Naive thymus-derived CD8-positive, alpha-beta T cell (primary cell): ENCODE measurements at places on chromosomes 6 and 20. TPM values are rescaled to one million over a fixed set of nuclear protein-coding genes. Genes with fewer than 3 reads are reported as not detected.

ZNF391 gene
- total RNA-seq = 7.9 TPM

ACSS2 gene
- 27.2 TPM for total RNA-seq

PPT2 gene
- 22.6 TPM for total RNA-seq

DNA sequence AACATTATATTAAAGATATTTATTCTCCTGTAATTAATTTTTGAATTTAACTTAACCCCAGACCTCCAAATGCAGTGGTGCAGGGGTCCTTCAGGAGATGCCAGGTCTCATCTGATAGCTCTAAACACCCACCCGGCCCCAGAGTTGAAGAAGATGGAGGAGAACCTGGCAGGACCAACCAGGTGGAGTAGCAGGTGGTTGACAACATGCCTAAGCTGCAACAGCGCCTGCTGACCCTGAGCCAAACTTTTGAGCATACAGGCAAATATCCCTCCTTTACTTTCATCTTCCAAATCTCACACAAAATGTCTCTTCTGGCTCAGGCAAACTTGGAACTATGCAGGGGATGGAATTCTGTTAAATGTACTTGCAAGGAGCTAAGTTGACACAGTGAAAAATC is 145.3 kb upstream of the TCF21 start:
- H3K27me3 ChIP-seq = peaks cover 4% of the 10 kb centered on the region
- H3K36me3 ChIP-seq = no peaks in the 10 kb centered on the region
- H3K27ac ChIP-seq = no peak overlapping the region
- no peak overlapping the region for H3K4me3 ChIP-seq
- H3K4me1 ChIP-seq = no peaks in the 10 kb centered on the region
- DNase-seq = no peak

- no peak overlapping the region for H3K4me3 ChIP-seq
- peaks cover 7% of the 10 kb centered on the region for H3K4me1 ChIP-seq
- no peak overlapping the region for H3K27ac ChIP-seq
Observed at GRCh38 chr6:38193481-38194281, 374.2 kb downstream of the ZFAND3 start.

- no peaks in the 10 kb centered on the region for H3K27me3 ChIP-seq
- DNase-seq = no peak
- H3K4me3 ChIP-seq = peak overlapping the region; percentile 8
- H3K4me1 ChIP-seq = peaks cover 10% of the 10 kb centered on the region
- no peak overlapping the region for H3K27ac ChIP-seq
Observed at GRCh38 chr20:5844063-5844681, 94.0 kb downstream of the SHLD1 start.

- peak overlapping the region; percentile 81 for H3K4me3 ChIP-seq
- peak overlapping the region; percentile 82 for H3K27ac ChIP-seq
- DNase-seq = no peak
- H3K4me1 ChIP-seq = peaks cover 25% of the 10 kb centered on the region
- H3K27me3 ChIP-seq = no peaks in the 10 kb centered on the region
- H3K36me3 ChIP-seq = peaks cover 10% of the 10 kb centered on the region
Observed at GRCh38 chr6:131061041-131061750, 1.8 kb downstream of the EPB41L2 start.

DNA sequence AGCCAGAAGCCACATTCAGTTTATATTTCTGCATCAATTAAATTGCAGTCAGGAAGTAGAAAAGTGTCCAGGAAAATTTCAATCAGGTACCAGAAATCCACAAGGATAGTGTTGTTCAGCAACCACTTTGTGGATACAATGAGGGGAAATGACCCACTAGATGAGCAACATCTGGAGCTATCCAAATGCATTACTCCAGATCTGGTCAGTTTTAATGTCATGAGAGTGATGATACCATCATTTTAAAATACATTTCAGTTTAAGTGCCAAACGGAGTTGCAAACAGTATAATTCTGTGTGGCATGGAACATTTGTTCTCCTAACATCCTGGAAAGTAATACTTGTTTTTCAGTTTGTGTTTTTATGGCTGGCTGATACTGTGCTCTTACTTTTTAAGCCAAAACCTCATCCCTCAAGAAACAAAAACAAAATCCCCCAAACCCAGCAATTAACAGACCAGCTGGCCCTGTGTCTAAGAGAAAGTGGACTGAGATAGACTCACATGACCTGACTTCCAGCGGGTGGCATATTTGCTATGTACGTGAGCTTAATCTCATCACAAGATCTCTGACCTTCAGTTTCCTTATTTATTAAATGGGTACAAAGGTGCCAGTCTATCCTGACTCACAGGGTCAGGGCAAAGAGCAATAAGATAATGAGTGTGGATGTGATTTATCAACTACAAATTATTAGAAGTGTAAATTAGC is 58.8 kb upstream of the CNKSR3 start:
- H3K4me3 ChIP-seq = no peak overlapping the region
- no peak overlapping the region for H3K27ac ChIP-seq
- DNase-seq = no peak
- H3K36me3 ChIP-seq = no peaks in the 10 kb centered on the region
- peaks cover 12% of the 10 kb centered on the region for H3K27me3 ChIP-seq

GRCh38 chr6:45692021-45692420 is 314.3 kb upstream of the SUPT3H start:
- H3K4me1 ChIP-seq = no peaks in the 10 kb centered on the region
- H3K27ac ChIP-seq = no peak overlapping the region
- no peaks in the 10 kb centered on the region for H3K36me3 ChIP-seq

- H3K27ac ChIP-seq = no peak overlapping the region
- peaks cover 4% of the 10 kb centered on the region for H3K27me3 ChIP-seq
- H3K36me3 ChIP-seq = no peaks in the 10 kb centered on the region
- H3K4me3 ChIP-seq = no peak overlapping the region
- no peak for DNase-seq
Observed at GRCh38 chr6:136464874-136465273, 85.3 kb downstream of the MAP7 start.

DNA sequence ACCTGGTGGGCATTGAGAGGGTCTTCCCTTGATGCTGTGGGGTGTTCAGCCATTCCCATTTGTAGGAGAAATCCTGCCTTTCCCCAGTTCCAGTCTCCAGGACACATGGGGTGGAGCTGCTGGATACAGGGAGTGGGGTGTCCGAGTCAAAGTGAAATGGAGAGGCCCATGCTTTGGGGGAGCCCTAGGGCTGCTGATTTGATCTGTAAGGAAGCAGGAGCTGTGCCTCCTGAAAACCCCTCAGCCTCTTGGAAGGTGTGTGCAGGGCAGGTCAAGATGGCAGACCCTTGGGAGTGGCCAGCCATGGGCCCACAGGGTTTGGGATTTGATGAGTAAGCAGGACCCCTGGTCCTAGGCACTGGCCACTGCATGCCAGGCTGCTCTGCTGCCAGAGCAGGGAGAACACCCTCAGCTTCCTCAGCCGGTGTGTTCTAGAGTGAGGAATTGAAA is 82.0 kb downstream of the SERAC1 start:
- DNase-seq = no peak
- H3K4me1 ChIP-seq = no peaks in the 10 kb centered on the region
- no peak overlapping the region for H3K4me3 ChIP-seq
- H3K27me3 ChIP-seq = no peaks in the 10 kb centered on the region
- no peak overlapping the region for H3K27ac ChIP-seq

- no peak overlapping the region for H3K4me3 ChIP-seq
- H3K36me3 ChIP-seq = no peaks in the 10 kb centered on the region
- no peak overlapping the region for H3K27ac ChIP-seq
- no peak for DNase-seq
Observed at GRCh38 chr6:4649728-4650127, 126.5 kb upstream of the CDYL start.

DNA sequence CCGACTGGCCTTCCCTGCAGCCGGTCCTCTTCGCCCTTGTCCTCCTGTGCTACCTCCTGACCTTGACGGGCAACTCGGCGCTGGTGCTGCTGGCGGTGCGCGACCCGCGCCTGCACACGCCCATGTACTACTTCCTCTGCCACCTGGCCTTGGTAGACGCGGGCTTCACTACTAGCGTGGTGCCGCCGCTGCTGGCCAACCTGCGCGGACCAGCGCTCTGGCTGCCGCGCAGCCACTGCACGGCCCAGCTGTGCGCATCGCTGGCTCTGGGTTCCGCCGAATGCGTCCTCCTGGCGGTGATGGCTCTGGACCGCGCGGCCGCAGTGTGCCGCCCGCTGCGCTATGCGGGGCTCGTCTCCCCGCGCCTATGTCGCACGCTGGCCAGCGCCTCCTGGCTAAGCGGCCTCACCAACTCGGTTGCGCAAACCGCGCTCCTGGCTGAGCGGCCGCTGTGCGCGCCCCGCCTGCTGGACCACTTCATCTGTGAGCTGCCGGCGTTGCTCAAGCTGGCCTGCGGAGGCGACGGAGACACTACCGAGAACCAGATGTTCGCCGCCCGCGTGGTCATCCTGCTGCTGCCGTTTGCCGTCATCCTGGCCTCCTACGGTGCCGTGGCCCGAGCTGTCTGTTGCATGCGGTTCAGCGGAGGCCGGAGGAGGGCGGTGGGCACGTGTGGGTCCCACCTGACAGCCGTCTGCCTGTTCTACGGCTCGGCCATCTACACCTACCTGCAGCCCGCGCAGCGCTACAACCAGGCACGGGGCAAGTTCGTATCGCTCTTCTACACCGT is 6.1 kb downstream of the UBD start:
- H3K27me3 ChIP-seq = peaks cover 51% of the 10 kb centered on the region
- peak overlapping the region; percentile 89 for H3K4me3 ChIP-seq
- no peak overlapping the region for H3K27ac ChIP-seq
